ENCODE measurements at places on chromosomes 1 and 21. TPM values are rescaled to one million over a fixed set of nuclear protein-coding genes. Genes with fewer than 3 reads are reported as not detected.
A peak's percentile ranks its signal among the peaks of the same experiment; 100 is the strongest.

GRCh38 chr1:63087966-63088365 is 234.4 kb upstream of the FOXD3 start:
- DNase-seq, result no peak

Gene TMEM240
- 0.67 TPM for total RNA-seq

DNA sequence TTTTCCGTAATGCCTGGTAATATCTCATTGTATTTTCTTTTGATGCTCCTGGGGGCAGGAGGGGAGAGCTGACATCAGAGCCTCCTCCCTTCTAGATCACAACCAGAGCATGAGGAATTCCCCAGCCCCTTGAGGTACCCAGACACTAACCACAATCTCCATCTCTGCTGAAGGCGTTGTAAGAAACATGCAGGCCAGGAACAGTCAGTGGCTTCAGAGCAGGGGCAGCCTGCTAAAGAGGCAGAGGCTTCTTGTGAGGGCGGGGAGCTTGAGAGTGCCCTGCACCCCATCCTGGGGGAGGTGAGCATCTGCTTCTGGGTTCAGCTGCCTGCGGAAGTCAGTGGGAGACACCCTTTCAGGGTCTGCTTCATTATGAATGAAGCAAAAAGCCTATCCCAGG is 19.0 kb downstream of the MAPKAPK2 start:
- no peak for DNase-seq

- DNase-seq, result peak; percentile 23
Measured at GRCh38 chr1:37177230-37177864, 143.0 kb upstream of the GRIK3 start.

Gene OR2L3
- not detected for total RNA-seq

- no peak for DNase-seq
Measured at GRCh38 chr1:5491207-5491904, 500.9 kb downstream of the NPHP4 start.

- DNase-seq, result no peak
Measured at GRCh38 chr1:192284927-192285326, 31.9 kb upstream of the RGS21 start.

Gene CYP4A22
- not detected for total RNA-seq
